ENCODE measurements at places on chromosomes 3 and 15.
A peak's percentile ranks its signal among the peaks of the same experiment; 100 is the strongest.

- DNase-seq, result no peak
These were observed 17.9 kb downstream of the SLC35A5 start for GRCh38 chr3:112579697-112580096.

DNA sequence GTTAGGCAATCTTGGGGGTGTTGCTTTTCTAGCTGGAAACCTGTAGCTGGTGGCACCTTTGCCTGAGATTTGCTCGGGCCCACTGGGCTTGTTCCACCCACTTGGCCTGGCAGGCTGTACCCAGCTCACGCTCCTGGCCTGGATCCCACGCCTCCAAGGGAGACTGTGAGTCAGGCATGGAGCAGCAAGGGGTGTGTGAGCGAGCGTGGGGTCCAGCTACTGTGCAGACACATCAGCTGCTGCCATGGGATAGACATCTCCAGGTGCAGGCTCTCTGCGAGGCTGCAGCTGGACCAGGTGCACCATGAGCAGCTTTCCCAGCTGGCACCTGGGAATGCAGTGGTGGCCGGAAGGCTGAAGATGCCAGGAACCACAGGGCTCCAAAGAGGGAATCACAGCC is 36.0 kb downstream of the NR1D2 start:
- DNase-seq, result no peak

GRCh38 chr15:25136119-25136518 is 181.3 kb downstream of the SNRPN start:
- no peak for DNase-seq

GRCh38 chr3:37964716-37965115 is 25.9 kb upstream of the VILL start:
- DNase-seq, result no peak

- DNase-seq, result peak; percentile 79
These were observed 57.5 kb upstream of the SLC6A1 start for GRCh38 chr3:10935028-10935427.

DNA sequence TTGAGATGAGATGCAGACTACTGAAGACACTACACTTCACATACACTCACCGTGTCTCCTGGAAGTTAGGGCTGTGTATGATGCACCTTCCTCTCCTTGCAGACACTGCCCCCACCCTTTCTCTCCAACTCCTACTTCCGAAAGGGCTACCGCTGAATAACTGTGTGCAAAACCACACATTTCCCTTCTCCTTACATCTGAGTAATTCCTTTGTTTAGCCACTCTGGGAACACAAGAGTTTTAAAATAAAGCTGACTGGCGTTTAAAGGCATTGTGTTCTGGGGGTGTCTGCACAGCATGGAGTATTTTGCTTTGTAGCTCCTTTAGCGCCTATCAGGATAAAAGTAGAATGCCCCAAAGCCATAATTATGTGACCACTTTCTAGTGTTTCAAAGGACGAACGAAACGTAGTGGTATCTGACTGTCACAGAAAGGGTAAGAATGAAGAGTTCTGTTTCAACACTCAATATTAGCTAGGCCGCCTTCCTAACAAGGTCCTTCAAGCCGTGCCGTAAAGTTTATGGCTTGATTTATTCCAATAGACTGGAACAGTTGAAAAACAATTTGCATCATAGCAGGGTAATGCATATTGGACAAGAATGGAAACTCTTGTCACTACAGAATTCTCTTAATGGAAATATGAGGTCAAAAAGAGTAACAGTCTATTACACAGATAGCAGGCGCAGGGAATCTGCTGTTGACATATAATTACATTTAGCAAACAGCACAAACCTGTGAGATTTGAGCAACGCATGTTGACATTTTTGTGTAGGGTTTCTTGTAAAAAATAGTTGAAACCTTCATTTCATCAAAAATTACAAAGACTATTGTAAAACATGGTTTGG is 619.9 kb downstream of the FOXP1 start:
- no peak for DNase-seq

DNA sequence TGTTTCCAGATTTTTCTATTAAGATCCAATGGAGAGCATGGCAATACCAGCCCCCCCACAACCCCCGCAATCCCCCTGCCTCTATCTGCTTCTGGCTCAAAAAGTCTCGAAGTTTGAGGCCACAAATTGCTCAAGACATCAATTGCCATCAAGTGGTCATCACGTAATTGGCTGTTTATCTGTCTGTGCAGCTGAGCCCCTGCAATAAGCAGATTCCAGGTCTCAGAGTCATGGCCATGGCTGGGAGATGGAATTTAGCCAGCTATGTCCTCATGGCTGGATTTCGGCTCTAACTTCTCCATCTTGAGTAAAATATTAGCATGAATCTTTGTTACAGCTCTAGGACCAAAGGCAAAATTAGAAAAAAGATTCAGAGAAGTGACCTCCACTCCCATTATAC is 22.7 kb downstream of the SSUH2 start:
- DNase-seq, result no peak

DNA sequence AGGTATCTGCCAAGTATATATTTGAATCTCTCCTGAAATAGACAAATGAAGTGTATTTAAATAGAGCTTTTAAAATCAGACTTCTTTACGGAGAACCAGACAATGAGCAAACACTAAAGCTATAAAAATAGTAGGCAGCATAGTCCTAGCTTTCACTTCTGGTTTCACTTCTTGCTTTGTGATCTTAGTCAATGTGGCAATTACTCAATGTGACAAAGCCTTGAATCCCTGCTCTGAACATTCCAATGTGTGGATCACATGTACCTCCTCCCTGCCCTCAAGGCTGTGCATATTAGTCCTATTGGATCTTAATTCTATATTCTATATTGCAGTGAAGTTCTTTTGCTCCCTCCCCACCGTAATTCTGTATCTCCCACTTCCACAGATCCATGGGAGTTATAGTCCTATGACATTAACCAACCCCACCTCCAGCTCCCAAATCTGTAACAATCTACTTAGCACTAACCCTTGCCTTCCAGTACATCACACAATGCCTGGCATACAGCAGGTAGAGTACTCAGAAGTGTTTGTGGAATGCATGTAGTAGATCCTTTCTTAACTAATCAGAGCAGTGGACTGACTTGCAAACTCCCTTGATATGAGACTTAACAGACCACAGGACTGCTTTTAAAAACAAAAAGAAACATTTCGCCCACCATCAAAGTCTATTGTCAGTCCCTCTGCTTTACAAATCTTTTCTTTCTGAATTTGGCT is 24.3 kb upstream of the CP start:
- DNase-seq, result no peak

Measured in chondrocyte (in vitro differentiated cells).